ENCODE measurements at places on chromosomes 12 and 14. TPM values are rescaled to one million over a fixed set of nuclear protein-coding genes. Genes with fewer than 3 reads are reported as not detected.

The FAM181A gene
- total RNA-seq, result not detected

The NYNRIN gene
- 0.27 TPM for total RNA-seq

The SYNJ2BP gene
- 8.0 TPM for total RNA-seq

The FGD4 gene
- total RNA-seq, result 0.25 TPM

The SMIM41 gene
- not detected for total RNA-seq

The KIF21A gene
- total RNA-seq, result 20.0 TPM

The GSC gene
- not detected for total RNA-seq

The TAS2R9 gene
- not detected for total RNA-seq

The NPFF gene
- total RNA-seq, result not detected

The ACOT4 gene
- total RNA-seq, result 2.2 TPM

The ARHGAP9 gene
- 128 TPM for total RNA-seq

The ASPG gene
- total RNA-seq, result not detected

GRCh38 chr12:131076791-131077747 lies 123.4 kb downstream of the ADGRD1 start:
- no peak overlapping the region for H3K4me3 ChIP-seq
- H3K27me3 ChIP-seq, result peaks cover 3% of the 10 kb centered on the region
- H3K36me3 ChIP-seq, result no peaks in the 10 kb centered on the region
- no peaks in the 10 kb centered on the region for H3K4me1 ChIP-seq
- DNase-seq, result no peak
- H3K27ac ChIP-seq, result no peak overlapping the region

DNA sequence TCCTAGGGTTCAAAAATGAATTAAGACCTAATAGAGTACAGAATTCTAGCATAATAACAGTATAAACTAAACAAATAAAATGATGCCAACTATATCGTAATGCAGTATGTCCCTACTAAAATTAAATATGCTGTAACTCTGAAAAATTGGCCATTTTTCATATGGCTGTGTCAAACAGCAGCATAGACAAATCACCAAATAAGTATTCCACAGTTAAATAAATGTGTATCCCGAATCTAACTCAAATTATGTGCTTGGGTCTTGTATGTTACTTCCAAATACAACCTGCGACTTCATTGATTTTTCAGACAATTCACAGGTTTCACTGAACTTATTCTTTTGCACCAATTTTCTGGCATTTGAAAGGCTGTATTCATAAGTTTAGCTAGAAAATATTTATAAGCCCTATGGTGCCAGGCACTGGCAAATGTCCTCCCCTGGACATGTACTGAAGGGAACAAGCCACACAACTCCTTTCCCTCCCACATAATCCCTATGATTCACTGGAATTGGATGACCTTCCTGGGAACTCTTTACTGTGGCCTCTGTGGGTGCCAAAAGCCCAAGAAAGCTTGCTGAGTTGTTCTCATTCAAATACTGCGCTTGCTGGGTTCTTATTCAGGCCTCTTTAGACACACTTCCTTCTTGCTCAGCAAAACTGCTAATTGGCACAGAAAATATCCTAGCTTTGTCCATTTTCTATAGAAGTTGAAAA lies 108.8 kb downstream of the KITLG start:
- H3K4me1 ChIP-seq, result no peaks in the 10 kb centered on the region
- no peak for DNase-seq
- no peaks in the 10 kb centered on the region for H3K36me3 ChIP-seq
- H3K27ac ChIP-seq, result no peak overlapping the region

GRCh38 chr12:130494736-130495135 lies 157.0 kb downstream of the PIWIL1 start:
- DNase-seq, result no peak
- no peak overlapping the region for H3K27ac ChIP-seq
- H3K36me3 ChIP-seq, result no peaks in the 10 kb centered on the region
- no peaks in the 10 kb centered on the region for H3K27me3 ChIP-seq

GRCh38 chr12:92070054-92070863 lies 75.4 kb downstream of the BTG1 start:
- H3K4me1 ChIP-seq, result peaks cover 37% of the 10 kb centered on the region
- no peaks in the 10 kb centered on the region for H3K27me3 ChIP-seq
- H3K27ac ChIP-seq, result no peak overlapping the region
- peaks cover 13% of the 10 kb centered on the region for H3K36me3 ChIP-seq
- H3K4me3 ChIP-seq, result no peak overlapping the region

DNA sequence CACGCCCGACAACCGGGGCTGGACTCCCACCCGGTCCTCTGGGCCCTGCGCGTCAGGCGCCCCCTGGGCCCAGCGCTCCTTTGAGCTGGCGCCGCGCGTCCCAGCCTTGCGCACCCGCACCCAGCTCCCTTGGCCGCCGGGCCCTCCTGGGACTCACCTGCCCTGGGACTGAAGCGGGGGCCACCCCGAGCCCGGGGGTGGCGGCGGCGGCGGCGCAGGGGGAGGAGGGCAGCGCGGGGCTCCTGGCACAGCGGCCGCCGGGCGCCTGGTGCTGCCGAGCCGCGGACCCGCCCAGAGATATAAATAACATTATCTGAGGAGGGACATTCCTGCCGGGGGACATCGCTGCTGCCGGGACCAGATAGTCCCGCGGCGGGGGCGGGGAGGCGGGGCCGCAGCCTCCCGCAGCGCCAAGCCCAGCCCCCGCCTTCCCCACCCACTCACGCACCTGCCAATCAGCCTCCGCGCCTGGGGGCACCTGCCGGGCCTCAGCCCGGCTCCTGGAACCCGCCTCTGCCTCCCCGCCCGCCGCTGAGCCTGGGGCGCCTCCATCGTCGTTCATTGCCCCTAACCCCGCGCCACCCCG lies at the start of gene SPTB:
Gene SPTB (minus strand): TSS at position 273 of the 586 bp plus-strand sequence. CDS start 56,813 bp downstream, outside the sequence.
- H3K36me3 ChIP-seq, result no peaks in the 10 kb centered on the region
- H3K4me3 ChIP-seq, result peak within 1 kb of the TSS; percentile 77
- peaks cover 2% of the 10 kb centered on the region for H3K4me1 ChIP-seq
- no peak within 1 kb of the TSS for H3K27ac ChIP-seq

GRCh38 chr12:117142094-117142493 lies 42.9 kb upstream of the TESC start:
- H3K27ac ChIP-seq, result no peak overlapping the region
- no peaks in the 10 kb centered on the region for H3K27me3 ChIP-seq
- H3K36me3 ChIP-seq, result peaks cover 21% of the 10 kb centered on the region

DNA sequence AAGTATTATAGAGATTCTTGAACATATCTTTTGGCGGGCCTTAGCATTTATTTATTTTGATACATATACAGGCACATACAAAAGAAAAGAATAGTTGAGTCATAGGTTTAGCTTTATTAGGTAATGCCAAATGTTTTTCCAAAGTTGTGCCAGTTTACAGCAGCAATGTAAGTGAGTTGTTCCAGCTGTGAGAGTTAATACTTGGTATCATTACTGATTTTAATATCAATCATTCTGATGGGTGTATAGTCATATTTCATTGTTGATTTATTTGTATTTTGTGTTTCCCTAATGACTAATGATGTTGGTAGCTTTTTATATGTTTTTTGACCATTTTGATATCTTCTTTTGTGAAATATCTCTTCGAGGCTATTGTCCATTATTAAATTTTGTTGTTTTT lies 122.4 kb downstream of the MIPOL1 start:
- no peak overlapping the region for H3K4me3 ChIP-seq
- no peaks in the 10 kb centered on the region for H3K4me1 ChIP-seq
- H3K36me3 ChIP-seq, result no peaks in the 10 kb centered on the region
- no peaks in the 10 kb centered on the region for H3K27me3 ChIP-seq
- no peak for DNase-seq

DNA sequence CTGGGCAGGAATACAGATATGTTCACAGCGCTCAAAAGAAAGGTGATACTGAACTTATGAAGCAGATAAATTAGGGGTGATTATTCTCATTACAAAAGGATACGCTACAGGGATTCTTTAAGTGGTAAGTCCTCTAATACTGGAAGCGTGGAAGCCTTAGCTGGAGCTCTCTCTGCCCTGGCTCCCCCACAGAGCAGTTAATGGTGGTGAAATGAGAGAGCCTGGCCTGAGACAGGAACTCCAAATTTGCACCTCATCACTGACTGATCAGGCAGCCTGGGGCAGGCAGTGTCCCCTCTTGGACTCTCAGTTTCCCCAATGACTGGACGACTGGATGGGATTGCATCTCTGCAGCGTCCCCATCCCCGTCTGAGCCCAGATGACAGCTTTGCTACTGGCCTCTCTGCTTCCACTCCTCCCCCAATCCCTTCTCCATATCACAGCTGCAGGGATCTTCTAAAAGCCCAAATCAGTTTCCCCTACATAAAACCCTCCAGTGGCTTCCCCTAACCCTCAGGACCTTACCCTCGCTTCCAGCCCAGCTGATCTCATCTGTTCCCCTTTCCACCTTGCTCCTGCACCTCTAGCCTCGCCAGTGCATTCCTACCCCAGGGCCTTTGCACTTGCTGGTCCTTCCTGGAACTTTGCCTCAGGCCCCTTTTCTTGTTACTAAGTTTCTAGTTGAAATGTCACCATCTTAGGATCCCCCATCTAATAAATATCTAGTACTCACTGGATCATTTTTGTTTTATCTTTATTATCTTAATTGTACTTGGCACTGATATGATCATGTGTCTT lies 171.7 kb upstream of the LHX5 start:
- no peak overlapping the region for H3K4me3 ChIP-seq
- DNase-seq, result no peak
- H3K27ac ChIP-seq, result no peak overlapping the region
- H3K4me1 ChIP-seq, result no peaks in the 10 kb centered on the region
- H3K27me3 ChIP-seq, result peaks cover 50% of the 10 kb centered on the region
- H3K36me3 ChIP-seq, result no peaks in the 10 kb centered on the region

DNA sequence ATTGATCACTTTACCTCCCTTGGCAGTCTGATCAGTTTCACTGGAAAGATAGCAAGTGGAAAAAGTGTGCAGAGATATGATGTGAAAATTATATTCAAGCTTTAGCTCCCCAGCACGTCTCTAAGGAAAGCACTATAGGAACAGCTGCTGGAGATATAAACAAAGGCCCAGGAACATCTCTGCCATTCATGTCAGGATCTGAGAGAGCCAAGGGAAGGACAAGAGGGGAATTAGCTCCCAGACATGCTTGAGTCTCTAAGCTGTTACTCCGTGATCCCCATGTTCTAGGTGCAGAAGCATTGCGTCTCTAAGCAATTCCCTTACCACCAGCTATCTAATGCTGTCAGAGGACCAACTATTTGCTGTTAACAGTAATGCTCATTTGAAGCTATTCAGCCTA lies 700.2 kb downstream of the DIO2 start:
- no peaks in the 10 kb centered on the region for H3K27me3 ChIP-seq
- H3K4me3 ChIP-seq, result no peak overlapping the region
- H3K36me3 ChIP-seq, result no peaks in the 10 kb centered on the region
- H3K4me1 ChIP-seq, result no peaks in the 10 kb centered on the region

DNA sequence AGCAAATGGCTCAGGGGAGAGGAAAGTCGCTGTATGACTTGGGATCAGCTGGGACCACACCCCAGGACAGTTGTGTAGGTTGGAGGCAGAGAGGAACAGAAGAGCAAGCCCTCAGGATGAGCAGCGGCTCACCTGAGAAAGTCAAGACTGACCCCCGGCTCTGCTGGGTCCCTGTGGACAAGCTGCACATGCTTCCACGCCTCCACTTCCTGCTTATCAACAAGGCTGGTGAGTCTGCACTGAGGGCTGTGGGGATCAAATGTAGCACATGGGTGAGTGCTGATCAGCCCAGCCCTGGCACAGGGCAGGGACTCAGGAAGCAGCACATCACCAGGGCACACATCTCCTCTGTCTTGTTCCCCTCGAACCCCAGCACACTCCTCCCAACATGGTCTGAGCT lies 92.1 kb downstream of the CHGA start:
- no peak overlapping the region for H3K4me3 ChIP-seq
- H3K36me3 ChIP-seq, result no peaks in the 10 kb centered on the region
- DNase-seq, result no peak
- H3K27me3 ChIP-seq, result no peaks in the 10 kb centered on the region
- no peak overlapping the region for H3K27ac ChIP-seq
- peaks cover 32% of the 10 kb centered on the region for H3K4me1 ChIP-seq

DNA sequence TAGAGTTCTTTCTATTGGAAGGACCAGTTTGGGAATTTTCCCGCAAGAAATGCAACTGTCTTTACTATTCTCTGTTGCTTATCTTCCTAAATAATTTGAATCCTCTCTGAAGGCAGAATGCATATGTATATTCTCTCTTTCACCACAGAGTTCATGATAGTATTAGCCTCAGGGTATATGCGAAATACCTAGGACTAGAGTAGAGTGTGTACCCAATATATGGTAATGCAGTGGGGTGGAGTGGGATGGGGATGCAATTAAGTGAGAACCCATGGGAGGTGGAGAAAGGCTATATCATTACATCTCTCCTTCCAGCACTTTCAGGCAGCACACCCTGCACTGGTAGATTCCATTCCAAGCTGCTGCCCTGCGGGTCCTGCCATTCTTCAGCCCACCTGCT lies 207.3 kb downstream of the ANO2 start:
- H3K27me3 ChIP-seq, result no peaks in the 10 kb centered on the region
- no peaks in the 10 kb centered on the region for H3K36me3 ChIP-seq
- H3K27ac ChIP-seq, result no peak overlapping the region
- no peak for DNase-seq
- H3K4me3 ChIP-seq, result no peak overlapping the region
- peaks cover 2% of the 10 kb centered on the region for H3K4me1 ChIP-seq

GRCh38 chr14:77667331-77667730 lies 40.5 kb downstream of the ALKBH1 start:
- no peaks in the 10 kb centered on the region for H3K4me1 ChIP-seq
- no peak for DNase-seq
- H3K36me3 ChIP-seq, result peaks cover 2% of the 10 kb centered on the region
- H3K4me3 ChIP-seq, result no peak overlapping the region
- H3K27ac ChIP-seq, result no peak overlapping the region

DNA sequence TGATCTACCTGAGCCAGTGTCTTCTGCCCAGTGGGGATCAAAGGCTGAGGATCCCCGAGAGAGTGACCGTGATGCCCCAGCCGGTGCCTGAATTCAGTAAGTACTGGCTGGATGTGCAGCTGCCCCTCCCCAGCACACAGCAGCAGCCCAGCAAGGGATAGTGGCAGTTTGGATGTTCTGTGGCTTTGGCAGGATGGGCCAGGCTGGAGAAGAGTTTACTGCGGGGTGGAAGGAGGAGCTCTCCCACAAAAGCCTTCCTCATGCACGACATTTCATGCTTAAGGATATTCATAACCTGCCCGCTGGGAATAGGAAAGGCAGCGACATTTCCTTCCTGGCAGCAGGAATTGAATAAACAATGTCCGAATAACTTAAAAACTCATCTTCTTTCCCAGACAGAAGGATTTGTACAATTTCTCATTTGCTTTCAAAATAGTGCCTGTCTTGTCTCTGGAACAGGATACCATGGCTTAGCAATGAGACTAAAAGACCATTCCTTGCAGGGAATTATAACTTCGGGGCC lies 135.6 kb upstream of the PRMT8 start:
- H3K36me3 ChIP-seq, result no peaks in the 10 kb centered on the region
- no peak overlapping the region for H3K4me3 ChIP-seq
- H3K27me3 ChIP-seq, result no peaks in the 10 kb centered on the region
- no peak overlapping the region for H3K27ac ChIP-seq

DNA sequence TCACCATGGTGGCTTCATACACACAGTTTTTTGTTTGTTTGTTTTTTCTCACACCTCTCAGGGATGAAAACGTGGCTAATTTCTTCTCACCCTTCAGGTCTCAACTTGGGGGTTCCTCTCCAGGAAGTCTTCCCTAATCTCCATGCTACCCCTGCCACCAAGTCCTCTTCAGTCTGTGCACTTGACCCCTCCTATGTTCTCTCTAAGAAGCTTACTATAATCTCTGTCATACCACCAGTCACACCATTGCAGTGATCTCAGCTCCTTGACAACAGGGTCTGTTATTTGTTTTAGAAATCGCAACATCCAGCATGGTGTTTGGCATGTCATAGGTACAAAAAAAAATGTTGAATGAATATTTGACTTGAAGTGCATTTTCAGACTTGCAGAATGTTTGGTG lies 83.4 kb downstream of the PRORP start:
- peaks cover 8% of the 10 kb centered on the region for H3K36me3 ChIP-seq
- H3K4me3 ChIP-seq, result no peak overlapping the region
- no peaks in the 10 kb centered on the region for H3K27me3 ChIP-seq
- DNase-seq, result no peak

- H3K36me3 ChIP-seq, result no peaks in the 10 kb centered on the region
- peaks cover 4% of the 10 kb centered on the region for H3K27me3 ChIP-seq
- DNase-seq, result peak; percentile 23
- H3K27ac ChIP-seq, result no peak overlapping the region
- H3K4me1 ChIP-seq, result no peaks in the 10 kb centered on the region
Observed at GRCh38 chr12:14514154-14514842, 53.4 kb downstream of the PLBD1 start.
